Renal cortex interstitium (tissue), 15 donors: ENCODE measurements at places on chromosomes 5 and 9. TPM values are rescaled to one million over a fixed set of nuclear protein-coding genes. Genes with fewer than 3 reads are reported as not detected.

The PCDHGB5 gene
- polyA plus RNA-seq, result 8.6 TPM

The GLRA1 gene
- not detected for polyA plus RNA-seq

The LRSAM1 gene
- 24.9 TPM for polyA plus RNA-seq

GRCh38 chr5:111865356-111865755, 108.4 kb upstream of the NREP start:
- no peak for DNase-seq

DNA sequence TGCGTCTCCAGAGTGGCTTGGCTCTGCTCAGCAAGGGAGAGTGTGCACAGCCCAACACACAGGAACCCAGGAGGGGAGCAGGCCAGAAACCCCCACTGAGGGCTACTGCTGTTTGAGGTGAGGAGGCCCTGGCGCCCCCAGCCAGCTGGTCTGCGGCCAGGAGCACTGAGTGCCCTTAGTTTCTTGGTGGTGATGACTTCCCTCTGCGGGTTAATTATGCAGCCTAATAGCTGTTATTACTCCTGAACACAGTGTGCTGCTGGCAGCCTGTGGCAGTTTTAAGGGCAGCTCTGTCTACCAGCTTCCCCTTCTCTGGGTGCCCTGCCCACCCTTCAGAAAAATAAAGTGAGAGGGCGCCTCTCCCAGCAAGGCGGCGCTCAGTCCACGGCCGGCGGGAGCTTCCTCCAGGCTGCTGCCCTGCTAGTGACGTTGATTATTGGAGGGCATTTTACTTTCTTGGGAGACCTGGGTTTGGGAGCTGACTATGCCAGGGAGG, 19.2 kb downstream of the GADD45G start:
- no peak for DNase-seq

- DNase-seq, result peak; percentile 12
Measured at GRCh38 chr5:53481159-53481886, 894 bp downstream of the FST start.

DNA sequence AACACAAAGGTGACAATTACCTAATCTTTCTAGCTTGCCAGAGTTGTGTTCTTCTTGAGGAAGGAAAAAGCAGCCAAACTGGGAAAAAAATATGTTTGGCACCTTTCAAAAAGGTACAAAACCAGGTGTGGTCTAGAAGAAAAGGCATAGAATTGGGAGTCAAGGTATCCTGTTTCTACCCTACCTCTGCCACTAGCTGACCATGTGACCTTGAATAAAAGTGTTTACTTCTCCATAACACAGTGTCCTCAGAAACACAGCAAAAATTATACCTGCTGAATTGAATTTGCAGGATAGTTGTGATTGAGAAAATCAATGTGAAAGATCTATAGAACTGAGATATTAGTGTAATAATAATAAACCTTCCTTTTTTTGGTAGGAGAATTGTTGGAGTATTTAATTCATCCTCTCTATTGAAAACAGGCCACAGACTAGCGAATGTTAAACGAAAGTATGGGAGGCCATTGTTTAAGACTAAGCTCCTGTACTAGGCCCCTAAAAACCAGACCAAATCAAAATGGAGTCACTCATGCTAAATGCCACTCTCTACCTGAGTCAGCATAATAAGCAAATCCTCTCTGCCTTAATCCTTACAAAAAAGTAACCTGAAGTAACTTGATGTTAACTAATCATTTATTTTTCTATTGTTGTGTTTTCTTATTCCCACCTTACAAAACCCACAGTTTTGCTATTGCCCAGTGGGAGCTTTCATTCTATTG, 12.6 kb downstream of the CYFIP2 start:
- DNase-seq, result no peak

DNA sequence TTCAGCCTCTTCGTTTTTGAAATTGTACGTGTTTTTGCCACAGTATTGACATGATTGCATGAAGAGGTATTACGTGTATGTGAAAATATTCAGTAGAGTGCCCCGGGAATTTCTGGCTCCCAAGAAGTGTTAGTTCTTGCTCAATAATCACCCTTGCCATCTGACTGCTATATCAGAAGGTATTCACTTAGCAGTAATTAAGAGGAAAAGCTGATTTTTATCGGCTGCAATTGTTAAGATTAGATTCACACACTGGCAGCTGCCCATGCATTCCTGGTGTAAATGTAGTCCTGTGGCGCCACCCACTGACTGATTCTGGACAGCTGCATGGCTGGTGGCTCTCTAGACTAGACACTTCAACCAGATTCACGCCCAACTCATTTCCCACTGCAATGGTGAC, 440.1 kb upstream of the ADAMTS16 start:
- peak; percentile 73 for DNase-seq

GRCh38 chr9:30015073-30015472, 2369.4 kb upstream of the ACO1 start:
- DNase-seq, result no peak

GRCh38 chr9:88684046-88684445, 149.1 kb downstream of the NXNL2 start:
- DNase-seq, result no peak

- no peak for DNase-seq
Measured at GRCh38 chr9:103992938-103993579, 101.0 kb upstream of the SMC2 start.

DNA sequence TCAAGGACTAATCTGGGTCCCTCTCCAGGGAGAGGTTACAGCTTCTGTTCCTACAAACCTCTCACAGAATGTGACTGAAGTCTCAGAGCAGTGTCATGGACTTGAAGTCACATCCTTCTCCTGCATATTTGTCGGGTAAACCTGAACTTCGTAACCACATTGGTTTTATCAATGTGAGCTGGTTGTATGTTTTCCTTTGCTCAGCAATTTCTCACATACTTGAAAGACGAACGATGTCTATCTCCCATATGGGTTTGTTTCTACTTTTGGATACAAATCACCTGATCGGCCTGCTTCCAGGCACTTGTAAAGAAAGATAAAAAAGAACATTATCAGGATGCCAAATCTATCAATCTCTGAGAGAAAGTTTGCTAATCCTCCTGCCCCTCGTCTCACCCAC, 411.0 kb downstream of the SPOCK1 start:
- no peak for DNase-seq

DNA sequence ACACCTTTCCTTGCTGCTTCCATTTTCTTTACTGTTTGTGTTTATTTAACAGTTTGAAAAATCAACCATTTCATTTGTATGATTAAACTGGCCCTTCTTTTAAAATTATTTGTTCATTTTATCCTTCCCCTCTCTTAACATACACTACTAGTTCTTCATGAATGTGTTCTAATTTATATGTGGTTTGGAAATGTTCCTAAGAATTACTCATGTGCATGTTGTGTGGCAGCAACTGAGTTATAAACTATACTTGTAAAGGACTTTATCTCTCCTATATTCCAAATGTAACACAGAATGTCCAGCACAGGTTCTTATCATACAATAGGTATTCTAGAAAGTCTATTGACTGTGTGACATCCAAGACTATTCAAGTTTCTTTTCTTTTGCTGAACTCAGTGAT, 358.2 kb upstream of the MEF2C start:
- DNase-seq, result no peak

DNA sequence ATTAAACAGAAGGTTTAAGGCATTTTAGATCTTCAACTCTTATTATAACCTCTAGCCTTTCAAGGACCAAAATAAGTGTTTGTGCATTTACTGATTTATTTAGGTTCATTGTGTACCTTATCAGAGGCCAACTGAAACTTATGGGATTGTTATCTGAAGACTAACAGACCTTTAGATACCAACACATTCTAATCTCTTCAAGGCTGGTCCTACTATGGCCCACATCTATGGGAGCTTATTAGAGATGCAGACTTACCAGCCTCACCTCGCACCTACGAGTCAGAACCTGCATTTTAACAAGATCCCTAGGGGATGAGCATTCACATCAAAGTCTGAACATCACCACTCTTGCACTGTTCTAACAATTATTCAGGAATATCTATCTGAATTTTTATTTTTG, 1.9 kb downstream of the IARS1 start:
- DNase-seq, result no peak
